ENCODE measurements at places on chromosomes 16 and 17. TPM values are rescaled to one million over a fixed set of nuclear protein-coding genes. Genes with fewer than 3 reads are reported as not detected.

NOB1 gene
- total RNA-seq = 41.9 TPM

CA10 gene
- not detected for total RNA-seq

CPNE7 gene
- 19.7 TPM for total RNA-seq

NACA2 gene
- not detected for total RNA-seq

PYY gene
- total RNA-seq = not detected

QPRT gene
- 30.1 TPM for total RNA-seq

DNA sequence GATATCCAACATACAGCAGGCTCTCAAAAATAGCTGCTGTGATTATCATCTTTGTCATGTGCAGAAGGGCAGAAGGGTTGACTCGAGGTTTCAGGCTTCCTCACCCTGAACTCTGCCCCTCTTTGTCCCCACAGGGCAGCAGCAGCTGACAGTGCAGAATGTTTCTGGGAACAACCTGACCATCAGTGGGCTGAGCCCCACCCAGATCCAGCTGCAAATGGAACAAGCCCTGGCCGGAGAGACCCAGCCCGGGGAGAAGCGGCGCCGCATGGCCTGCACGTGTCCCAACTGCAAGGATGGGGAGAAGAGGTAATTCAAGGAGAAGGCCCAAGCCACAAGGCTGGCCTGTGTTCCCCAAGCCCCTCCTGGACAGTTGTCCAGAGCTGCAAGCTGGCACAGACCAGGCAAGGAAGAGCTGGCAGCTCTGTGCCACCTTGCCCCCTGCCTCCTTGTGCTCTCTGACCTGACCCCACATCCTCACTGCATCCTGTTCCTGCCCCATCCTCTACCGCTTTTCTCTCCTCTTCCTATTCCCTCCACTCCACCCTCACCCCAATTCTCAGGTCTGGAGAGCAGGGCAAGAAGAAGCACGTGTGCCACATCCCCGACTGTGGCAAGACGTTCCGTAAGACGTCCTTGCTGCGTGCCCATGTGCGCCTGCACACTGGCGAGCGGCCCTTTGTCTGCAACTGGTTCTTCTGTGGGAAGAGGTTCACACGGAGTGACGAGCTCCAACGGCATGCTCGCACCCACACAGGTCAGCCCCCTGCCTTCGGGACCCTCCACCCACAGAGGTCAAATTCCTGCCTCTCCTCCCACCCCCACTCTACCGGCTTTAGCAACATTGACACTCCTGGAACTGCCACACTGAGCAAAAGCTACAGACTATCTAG, 16.3 kb upstream of the PNPO start:
- H3K27ac ChIP-seq = no peak overlapping the region
- H3K4me1 ChIP-seq = no peaks in the 10 kb centered on the region
- H3K36me3 ChIP-seq = peaks cover 31% of the 10 kb centered on the region
- no peak overlapping the region for H3K4me3 ChIP-seq
- DNase-seq = no peak
- H3K27me3 ChIP-seq = no peaks in the 10 kb centered on the region

GRCh38 chr17:1455291-1455796, 688 bp downstream of the CRK start:
- H3K36me3 ChIP-seq = no peaks in the 10 kb centered on the region
- DNase-seq = no peak
- H3K4me3 ChIP-seq = peak overlapping the region; percentile 92
- H3K4me1 ChIP-seq = peaks cover 38% of the 10 kb centered on the region

DNA sequence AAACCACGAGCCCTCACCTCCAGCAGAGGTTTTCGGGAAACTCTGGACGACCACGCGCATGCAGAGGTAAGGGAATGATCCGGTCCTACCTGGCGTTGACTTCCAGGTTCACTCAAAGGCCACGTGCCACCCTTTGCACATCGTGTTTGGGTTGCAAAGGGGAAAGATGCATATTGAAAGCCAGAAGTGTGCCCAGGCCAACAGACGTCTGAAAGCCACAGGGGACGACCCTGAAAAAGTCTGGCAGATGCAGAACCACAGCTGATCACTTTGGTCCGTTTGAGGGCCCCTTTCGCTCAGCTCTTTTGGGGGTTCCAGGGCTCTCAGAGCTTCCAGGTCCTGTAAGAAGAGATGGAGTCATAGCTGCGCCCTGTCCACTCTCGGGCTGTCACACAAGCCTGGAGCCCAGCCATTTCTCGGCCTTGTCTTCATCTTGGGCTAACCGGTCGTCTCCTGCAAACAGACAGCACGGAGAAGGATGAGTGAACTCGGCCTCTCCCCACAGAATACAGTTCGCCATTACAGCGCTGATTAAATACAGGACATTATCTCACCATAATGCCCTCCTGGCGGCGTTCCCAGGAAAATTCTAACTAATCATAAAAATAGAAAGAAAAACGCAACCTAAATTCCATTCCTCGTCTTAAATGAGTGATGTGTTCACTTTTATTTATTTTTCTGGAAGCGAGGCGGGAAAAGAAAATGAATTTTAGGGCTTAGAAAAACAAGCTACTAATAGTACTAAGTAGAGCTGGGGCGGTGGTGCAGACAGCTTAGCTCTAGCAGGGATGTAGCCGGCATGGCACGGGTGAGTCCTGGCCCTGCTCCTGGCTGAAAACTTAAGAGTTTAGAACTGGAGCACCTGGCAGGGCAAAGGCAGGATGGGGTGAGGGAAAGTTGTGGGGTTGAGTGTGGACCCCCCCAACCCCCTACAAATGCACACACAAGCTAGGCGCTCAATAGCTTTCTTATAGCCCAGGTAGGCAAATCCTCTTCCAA, 45.5 kb upstream of the ZFHX3 start:
- no peaks in the 10 kb centered on the region for H3K27me3 ChIP-seq
- peak overlapping the region; percentile 90 for H3K27ac ChIP-seq
- peaks cover 44% of the 10 kb centered on the region for H3K4me1 ChIP-seq
- no peak overlapping the region for H3K4me3 ChIP-seq
- H3K36me3 ChIP-seq = no peaks in the 10 kb centered on the region

- no peaks in the 10 kb centered on the region for H3K4me1 ChIP-seq
- no peak for DNase-seq
- H3K36me3 ChIP-seq = no peaks in the 10 kb centered on the region
- no peak overlapping the region for H3K27ac ChIP-seq
- no peak overlapping the region for H3K4me3 ChIP-seq
- H3K27me3 ChIP-seq = peaks cover 13% of the 10 kb centered on the region
Measured at GRCh38 chr16:58789351-58789750, 55.2 kb upstream of the GOT2 start.

GRCh38 chr17:32877164-32877764, 340 bp upstream of the MYO1D start:
- no peaks in the 10 kb centered on the region for H3K36me3 ChIP-seq
- peaks cover 14% of the 10 kb centered on the region for H3K4me1 ChIP-seq
- DNase-seq = peak; percentile 97

- no peak for DNase-seq
- peaks cover 7% of the 10 kb centered on the region for H3K27me3 ChIP-seq
- no peak overlapping the region for H3K27ac ChIP-seq
- H3K4me3 ChIP-seq = no peak overlapping the region
- H3K36me3 ChIP-seq = no peaks in the 10 kb centered on the region
Measured at GRCh38 chr17:51362811-51363585, 102.7 kb downstream of the UTP18 start.

DNA sequence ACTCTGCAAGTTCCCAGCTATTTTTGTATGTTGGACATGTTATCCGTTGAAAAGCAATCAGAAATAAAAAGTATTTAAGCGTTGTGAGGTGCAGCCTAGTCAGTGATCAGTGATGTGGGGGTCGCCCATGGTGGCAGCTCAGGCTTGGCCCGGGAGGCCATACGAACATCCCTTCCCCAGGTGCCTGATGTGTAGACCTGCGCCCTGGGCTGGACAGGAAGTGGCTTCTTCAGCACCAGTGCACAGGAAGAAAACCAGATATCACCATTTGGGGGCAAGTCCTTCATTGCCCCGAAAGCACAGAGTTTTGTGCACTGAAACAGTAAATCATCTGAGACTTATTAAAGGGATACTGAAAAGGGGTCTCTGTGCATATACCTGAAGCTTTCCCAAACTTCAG, 98.9 kb downstream of the SOCS1 start:
- H3K36me3 ChIP-seq = peaks cover 10% of the 10 kb centered on the region
- H3K4me1 ChIP-seq = peaks cover 7% of the 10 kb centered on the region
- no peaks in the 10 kb centered on the region for H3K27me3 ChIP-seq
- DNase-seq = no peak

DNA sequence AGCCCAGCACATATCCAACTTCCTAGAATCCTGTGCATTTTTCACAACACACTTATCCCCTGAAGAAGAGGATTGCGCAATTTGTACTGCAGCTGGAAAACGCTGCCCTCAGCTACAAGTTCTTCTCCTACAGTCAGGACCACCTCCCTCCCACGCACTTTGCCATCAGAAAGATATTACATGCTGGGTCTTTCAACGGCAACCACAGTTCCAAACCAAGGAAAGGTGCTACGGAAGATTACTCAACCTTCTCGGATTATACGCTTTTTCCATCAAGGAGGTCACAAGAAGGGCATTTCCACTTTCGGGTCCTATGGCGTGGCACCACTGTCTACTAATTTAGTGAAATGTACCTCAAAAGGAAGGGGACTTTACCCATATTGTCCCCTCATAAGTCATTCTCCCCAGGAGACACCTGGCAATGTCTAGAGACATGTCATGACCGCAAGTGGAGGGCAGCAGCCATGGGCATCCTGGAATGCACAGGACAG, 35.2 kb downstream of the USP7 start:
- peaks cover 15% of the 10 kb centered on the region for H3K4me1 ChIP-seq
- no peak for DNase-seq
- H3K27me3 ChIP-seq = no peaks in the 10 kb centered on the region
- H3K4me3 ChIP-seq = no peak overlapping the region
- H3K36me3 ChIP-seq = peaks cover 16% of the 10 kb centered on the region

GRCh38 chr17:55458978-55459377, 37.3 kb upstream of the MMD start:
- no peaks in the 10 kb centered on the region for H3K36me3 ChIP-seq
- no peaks in the 10 kb centered on the region for H3K4me1 ChIP-seq
- H3K4me3 ChIP-seq = no peak overlapping the region
- H3K27ac ChIP-seq = no peak overlapping the region
- no peaks in the 10 kb centered on the region for H3K27me3 ChIP-seq

GRCh38 chr16:73610160-73610559, 562.2 kb upstream of the ZFHX3 start:
- H3K36me3 ChIP-seq = no peaks in the 10 kb centered on the region
- H3K27me3 ChIP-seq = peaks cover 40% of the 10 kb centered on the region
- H3K4me1 ChIP-seq = peaks cover 2% of the 10 kb centered on the region
- DNase-seq = no peak
- H3K27ac ChIP-seq = no peak overlapping the region

DNA sequence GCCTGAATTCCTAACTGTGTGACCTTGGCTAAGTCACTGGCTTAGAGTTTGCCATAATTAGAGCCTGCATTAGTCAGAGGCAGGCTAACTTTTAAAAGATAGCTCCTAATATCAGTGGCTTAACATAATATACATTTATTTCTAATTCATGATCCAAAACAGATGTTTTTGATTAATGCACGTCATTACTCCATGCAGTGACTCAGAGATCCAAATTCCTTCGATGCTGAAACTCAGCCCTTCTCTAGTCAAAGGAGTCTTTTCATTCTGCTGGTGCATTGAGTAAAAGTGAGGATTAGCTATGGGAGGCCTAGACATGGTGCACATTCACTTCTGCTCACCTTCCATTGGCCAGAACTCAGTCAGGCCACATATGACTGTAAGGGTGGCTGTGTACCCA, 49.8 kb downstream of the IRX3 start:
- no peak for DNase-seq
- H3K4me1 ChIP-seq = no peaks in the 10 kb centered on the region
- H3K27me3 ChIP-seq = peaks cover 34% of the 10 kb centered on the region

DNA sequence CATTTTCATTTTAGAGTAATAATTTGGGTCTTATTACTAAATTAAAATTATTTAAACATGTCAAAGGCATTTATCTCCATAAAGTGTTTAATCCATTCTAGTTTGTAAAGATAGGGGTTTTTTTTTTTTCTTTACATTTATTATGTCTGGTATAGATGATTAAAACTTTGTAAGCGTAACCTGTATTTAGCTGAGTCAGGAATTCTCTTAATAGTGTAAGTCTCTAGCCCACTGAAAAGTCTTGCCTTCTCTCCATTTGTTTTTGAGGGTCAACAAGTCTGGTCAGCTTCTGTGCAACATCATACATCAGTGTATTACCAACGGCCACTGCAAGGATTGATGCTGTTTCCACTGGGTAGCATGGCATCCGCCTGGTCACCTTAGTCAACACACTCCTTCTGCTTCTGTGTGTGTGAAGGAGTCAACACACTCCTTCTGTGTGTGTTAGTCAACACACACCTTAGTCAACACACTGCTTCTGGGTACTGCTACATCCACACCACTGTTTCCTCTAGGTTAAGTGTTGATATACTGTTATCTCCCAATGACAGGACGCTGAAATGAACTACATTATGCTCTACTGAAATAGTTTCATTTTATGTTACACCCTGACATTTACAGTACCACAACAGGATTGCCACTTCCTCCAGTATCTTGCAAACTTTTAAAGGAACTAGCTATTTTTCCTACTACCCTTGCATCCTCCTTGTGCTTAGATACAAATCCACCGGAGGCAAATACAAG, 37.3 kb upstream of the VWA3A start:
- H3K27me3 ChIP-seq = no peaks in the 10 kb centered on the region
- no peak overlapping the region for H3K27ac ChIP-seq
- H3K4me3 ChIP-seq = no peak overlapping the region
- no peaks in the 10 kb centered on the region for H3K4me1 ChIP-seq
- H3K36me3 ChIP-seq = no peaks in the 10 kb centered on the region

DNA sequence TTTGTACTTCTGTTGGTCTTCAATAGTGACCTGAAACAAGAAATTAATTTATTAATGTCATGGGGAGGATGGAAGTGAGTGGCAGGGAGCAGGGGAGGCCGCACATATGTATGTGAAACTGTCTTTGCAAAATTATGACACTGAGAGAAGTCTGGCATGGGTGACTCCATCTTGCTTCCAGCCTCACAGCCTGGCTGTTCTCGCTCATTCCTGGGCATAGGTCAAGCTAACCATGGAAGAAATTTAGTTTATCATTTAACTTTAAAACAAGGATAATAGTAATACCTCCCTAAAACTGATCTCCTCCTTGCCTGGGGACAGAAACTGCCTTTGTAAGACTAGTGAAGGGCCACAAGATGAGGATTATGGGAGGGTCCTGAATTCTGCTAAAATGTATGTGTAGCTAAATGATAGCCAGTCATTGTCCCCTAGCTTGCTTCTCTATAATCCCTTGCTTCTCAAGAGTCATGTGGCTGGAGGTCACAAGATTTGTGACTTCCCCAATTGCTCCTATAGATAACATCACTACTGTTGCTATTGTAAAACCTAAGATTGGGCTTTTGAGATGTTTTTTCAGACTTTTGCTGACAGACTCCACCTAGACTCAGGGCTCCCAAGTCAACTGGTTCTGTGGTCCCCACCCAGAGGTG, 126.0 kb downstream of the HS3ST3A1 start:
- peaks cover 8% of the 10 kb centered on the region for H3K4me1 ChIP-seq
- no peaks in the 10 kb centered on the region for H3K36me3 ChIP-seq
- no peak for DNase-seq
- peaks cover 4% of the 10 kb centered on the region for H3K27me3 ChIP-seq
- H3K27ac ChIP-seq = no peak overlapping the region
- no peak overlapping the region for H3K4me3 ChIP-seq
